ENCODE measurements at places on chromosomes 12 and 14.

- DNase-seq = no peak
Observed at GRCh38 chr14:63392236-63392635, 73.5 kb upstream of the GPHB5 start.

DNA sequence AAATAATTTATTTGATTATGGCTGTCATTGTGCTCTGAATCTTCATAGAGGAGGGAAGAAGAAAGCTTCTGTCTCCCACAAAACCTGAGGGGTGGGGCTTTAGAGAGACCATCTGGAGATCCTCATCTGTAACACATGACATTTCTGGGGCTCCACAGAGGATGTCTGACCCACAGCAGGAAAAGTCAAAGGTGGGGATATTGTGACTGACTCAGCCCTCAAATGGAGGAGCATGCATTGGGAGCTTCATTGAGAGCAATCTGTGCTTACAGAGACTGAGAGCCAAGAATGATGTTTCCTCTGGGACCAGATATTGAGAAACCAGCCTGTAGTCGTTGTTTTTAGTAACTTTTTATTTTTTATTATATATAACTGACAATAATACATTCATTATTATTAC, 158.7 kb downstream of the SYT1 start:
- no peak for DNase-seq

GRCh38 chr14:85545738-85546137, 15.8 kb downstream of the FLRT2 start:
- no peak for DNase-seq

GRCh38 chr12:49983892-49984291, 11.1 kb downstream of the AQP6 start:
- no peak for DNase-seq

GRCh38 chr14:102760496-102761193, 16.6 kb upstream of the TRAF3 start:
- no peak for DNase-seq

GRCh38 chr12:123483602-123484248, 25.8 kb downstream of the SNRNP35 start:
- no peak for DNase-seq

- no peak for DNase-seq
Observed at GRCh38 chr14:105249182-105250007, 1.1 kb downstream of the BTBD6 start.

GRCh38 chr14:99578541-99579101, 25.4 kb downstream of the CCDC85C start:
- DNase-seq = no peak

DNA sequence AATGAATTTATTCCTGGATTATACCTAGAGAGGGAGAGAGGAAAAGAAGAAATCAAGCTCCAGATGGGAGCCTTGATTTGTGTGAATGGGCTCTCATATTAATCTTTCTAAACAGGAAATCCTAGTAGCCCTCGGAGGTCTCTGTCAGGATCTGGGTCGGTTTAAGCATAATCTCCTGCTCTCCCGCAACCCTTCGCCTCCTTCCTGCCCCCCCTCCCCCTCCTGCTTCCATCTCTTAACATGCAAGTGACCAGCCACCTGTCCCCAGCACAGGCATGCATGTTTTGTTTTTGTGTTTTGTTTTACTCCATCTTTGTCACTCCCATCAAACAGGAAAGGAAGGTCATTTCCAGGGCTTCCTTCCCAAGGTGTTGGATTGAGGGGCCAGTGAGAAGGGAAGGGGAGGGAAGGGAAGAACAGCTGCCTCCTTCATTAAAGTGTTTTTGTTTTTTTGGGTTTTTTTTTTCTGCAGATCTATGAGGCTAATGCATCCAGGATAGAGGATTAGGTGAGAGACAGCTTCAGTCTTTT, 4.8 kb upstream of the KCNA5 start:
- DNase-seq = no peak

DNA sequence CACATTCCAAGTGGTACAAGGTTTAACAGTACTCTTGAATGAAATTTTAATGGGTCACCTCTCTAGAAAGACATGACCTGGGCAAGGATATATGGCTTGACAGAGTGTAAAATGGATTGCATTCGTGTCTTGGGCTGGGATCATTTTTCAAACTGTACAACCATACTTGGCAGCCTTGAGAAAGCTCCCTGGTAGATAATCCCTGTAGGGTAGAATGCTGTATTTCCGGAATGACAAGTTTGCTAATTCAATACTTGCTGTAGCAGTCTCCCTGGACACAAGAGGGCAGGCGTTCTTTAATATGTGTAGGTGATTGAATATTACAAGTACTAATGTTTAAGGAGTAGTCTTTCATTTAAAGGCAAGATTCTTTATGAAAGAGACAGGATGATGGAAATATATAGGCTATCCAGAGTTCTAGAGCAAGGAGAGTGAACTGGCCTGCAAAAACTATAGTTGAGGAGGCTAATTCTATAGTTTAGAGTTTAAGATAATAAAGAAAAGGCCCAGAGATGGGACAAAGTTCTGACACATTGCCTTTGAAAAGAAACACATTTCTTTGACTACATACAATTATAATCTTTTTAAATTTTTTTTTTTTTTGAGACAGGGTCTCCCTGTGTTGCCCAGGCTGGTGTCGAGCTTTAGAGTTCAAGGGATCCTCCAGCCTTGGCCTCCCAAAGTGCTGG, 53.4 kb downstream of the PLBD1 start:
- DNase-seq = peak; percentile 69

DNA sequence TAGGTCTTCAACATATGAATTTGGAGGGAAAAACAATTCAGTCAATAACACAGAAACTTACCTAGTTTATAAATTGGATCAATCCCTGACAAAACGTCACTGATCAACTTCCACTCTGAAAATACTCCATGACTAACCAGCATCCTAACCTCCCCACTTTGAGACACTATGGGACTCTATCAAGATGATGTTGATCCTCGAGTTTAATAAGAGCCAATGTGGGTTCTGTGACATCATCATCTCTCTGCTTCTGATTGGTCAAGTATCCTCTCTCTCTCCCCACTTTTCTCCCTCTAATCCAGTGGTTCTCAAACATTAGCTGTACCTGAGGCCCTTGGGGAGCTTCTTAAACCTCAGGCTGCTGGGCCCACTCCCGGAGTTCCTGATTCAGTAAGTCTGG, at the start of gene SMCO2:
Gene SMCO2 (plus strand): TSS at position 301 of the 400 bp plus-strand sequence. CDS start 23,896 bp downstream, outside the sequence.
- no peak for DNase-seq

GRCh38 chr12:100164153-100164704, 21.6 kb upstream of the BLTP3B start:
- DNase-seq = no peak

GRCh38 chr14:84819528-84819927, 710.4 kb upstream of the FLRT2 start:
- no peak for DNase-seq

GRCh38 chr12:53267306-53267998, 647 bp upstream of the ESPL1 start:
- DNase-seq = no peak

- no peak for DNase-seq
Observed at GRCh38 chr14:89957376-89957775, 1.6 kb downstream of the TDP1 start.

GRCh38 chr14:52279408-52279807, 11.9 kb downstream of the PTGDR start:
- no peak for DNase-seq

DNA sequence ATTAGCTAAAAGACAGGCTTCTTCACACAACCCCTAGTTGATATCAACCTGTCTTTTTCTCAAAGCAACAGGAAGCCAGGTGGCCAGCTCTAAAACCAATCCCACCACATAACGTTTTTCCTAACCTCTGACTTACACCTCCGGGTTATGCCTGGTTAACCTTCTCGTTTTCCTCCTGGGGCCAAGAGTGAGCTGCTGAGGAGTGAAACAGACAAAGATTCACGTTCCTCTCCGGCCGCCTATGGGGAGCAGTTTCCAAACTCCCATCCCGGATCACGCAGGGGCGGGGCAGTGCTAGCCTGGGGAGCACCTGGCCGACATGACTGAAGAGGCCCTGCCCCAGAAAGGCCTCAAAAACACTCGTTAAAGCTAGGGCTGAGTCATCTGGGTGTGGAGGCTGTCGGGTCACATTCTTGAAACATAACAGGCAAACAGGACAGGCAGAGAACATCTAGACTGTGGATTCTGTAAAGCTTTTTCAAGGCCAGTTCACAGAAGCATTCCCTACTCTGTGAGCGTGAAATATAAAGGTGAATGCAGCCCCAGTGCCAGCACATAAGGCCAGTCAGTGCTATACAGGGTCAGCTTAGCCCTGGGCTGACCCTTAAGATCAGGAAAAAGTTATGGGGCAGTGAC, 25.9 kb upstream of the LGALS3 start:
- DNase-seq = no peak

GRCh38 chr12:17278946-17279345, 673.0 kb upstream of the LMO3 start:
- no peak for DNase-seq

DNA sequence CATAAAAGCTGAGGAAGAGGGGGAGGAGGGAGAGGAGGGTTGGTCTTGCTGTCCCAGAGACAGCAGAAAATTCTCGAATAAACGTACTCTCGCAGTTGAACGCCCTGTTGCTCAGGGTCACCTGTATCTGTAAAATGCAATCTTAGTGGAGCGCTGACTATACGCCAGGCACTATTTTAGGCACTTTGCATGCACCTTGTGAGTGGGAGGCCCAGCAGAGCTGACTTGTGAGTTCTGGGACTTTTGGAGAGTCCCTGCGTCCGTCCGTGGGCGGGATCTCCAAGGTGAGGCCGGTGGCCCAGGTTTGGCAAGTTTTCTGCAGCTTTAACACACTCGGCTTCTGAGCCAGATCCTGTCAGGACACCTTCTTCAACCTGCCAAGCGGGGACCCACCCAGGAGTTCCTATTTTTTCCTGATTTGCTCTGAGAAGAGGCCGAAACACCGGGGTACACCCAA, 32.5 kb upstream of the PLEKHG6 start:
- no peak for DNase-seq

DNA sequence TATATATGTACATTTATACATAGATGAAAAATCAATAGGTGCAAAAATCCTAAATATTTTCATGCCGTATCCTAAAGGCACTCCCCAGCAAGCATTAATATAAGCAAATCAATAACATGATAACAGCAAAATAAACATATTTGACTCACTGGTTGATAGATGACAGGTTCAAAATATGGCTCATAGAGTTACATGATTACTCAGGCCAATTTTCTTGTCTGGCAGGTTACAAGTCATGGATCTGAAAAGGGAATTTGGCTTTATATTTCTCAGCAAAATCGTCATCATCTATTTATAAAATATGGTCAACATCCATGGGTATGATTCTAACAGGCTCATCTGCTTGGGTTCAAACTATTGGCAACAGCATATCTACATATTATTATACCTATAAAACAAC, 34.9 kb upstream of the SYT1 start:
- no peak for DNase-seq

DNA sequence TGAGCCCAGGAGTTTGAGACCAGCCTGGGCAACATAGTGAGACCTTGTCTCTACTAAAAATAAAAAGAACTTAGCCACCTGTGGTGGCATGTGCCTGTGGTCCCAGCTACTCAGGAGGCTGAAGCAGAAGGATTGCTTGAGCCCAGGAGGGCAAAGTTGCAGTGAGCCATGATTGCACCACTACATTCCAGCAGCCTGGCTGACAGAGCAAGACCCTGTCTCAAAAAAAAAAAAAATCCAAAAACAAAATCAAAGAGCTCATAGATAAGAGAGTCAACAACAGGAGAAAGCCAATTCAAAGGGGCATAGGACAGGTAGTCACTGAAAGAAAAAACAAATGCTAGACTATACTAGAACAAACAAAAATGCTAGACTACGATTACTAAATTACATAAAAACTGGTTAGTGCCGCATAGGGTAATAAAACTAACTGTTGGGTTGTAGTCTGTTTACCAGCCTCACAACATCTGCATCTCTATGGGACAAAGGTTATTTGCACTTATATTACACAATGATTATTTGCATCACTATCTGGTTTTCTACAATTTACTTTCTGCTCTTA, 16.6 kb upstream of the EEA1 start:
- no peak for DNase-seq

GRCh38 chr12:84767079-84767478, 145.5 kb downstream of the SLC6A15 start:
- DNase-seq = no peak

DNA sequence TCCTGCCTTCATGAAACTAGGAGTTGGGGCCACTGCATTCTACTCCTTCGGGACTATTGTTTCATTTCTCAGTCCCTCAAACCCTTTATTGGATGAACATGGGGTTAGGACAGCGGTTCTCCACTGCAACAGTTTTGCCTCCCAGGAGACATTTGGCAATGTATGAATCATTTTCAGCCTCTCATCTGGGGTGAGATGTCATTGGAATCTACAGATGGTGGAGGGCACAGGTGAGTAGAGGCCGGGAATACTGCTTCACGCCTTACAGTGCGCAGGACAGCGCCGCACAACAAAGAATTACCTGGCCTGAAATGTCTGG, 649 bp upstream of the GNPNAT1 start:
- no peak for DNase-seq

GRCh38 chr14:90788031-90788430, 28.2 kb downstream of the TTC7B start:
- no peak for DNase-seq

- DNase-seq = no peak
Observed at GRCh38 chr12:27109334-27110028, 27.1 kb upstream of the C12orf71 start.

DNA sequence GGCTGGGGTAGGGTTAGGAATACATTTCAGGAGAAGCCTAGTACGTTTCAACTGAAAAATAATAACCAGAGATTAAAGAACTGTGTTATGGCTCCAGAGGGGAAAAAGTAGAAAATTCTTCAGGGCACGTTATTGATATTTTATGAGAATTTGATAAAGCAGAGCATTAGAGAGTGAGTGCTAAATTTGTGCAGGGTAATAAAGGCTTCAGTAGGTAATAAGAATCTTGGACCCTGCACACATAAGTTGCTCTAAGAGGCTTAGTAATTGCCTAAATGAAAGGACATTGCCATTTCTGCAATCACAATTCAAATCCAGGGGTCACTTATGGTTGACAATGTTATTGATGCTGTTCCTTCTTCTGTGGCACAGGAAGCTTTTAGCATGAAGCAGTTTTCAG, 439.4 kb upstream of the DCN start:
- DNase-seq = no peak

DNA sequence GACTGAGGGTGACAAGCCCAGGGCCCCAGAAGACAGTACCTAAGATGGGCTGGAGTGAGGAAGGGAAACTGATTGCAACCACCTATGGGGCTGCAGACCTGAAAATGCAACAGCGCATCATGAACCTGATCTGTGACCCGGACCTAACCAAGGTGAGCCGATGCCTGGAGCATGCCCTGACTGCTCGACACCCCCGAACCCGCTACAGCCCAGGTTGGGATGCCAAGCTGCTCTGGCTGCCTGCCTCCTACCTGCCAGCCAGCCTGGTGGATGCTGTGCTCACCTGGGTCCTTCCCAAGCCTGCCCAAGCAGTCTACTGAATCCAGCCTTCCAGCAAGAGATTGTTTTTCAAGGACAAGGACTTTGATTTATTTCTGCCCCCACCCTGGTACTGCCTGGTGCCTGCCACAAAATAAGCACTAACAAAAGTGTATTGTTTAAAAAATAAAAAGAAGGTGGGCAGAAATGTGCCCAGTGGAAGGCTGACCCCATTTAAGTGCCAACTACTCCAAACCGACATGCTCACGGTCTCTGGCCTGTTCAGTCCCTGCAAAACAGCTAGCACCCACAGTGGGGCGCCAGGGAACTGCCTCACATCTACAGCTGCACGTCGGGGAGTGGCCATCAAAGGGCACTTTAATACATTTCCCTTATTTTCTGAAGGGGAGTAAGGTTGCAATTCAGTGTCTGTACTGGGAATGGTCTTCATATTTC, 4.2 kb downstream of the RDH5 start:
- DNase-seq = no peak

Measured in left renal pelvis (tissue), 4 donors.